ENCODE measurements at places on chromosomes 4 and X.

DNA sequence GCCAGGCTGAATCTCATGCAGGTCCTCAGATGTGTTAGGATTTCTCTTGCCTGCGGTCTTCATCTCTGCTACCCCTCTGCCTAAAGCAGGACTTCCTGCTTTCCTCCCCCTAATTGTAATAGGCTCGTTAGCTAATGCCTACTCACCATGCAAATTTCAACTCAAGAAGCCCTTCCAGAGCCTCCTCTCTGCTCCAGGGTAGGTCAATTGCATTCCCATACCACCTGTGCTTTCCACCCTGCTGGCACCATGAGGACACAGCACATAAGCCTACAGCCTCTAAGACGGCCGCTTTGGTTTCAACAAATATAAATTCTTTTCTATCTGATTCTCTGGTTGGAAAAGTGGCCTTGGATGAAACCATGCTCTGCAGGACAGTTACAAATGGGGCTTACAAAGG, 93.9 kb downstream of the QDPR start:
- DNase-seq: no peak

DNA sequence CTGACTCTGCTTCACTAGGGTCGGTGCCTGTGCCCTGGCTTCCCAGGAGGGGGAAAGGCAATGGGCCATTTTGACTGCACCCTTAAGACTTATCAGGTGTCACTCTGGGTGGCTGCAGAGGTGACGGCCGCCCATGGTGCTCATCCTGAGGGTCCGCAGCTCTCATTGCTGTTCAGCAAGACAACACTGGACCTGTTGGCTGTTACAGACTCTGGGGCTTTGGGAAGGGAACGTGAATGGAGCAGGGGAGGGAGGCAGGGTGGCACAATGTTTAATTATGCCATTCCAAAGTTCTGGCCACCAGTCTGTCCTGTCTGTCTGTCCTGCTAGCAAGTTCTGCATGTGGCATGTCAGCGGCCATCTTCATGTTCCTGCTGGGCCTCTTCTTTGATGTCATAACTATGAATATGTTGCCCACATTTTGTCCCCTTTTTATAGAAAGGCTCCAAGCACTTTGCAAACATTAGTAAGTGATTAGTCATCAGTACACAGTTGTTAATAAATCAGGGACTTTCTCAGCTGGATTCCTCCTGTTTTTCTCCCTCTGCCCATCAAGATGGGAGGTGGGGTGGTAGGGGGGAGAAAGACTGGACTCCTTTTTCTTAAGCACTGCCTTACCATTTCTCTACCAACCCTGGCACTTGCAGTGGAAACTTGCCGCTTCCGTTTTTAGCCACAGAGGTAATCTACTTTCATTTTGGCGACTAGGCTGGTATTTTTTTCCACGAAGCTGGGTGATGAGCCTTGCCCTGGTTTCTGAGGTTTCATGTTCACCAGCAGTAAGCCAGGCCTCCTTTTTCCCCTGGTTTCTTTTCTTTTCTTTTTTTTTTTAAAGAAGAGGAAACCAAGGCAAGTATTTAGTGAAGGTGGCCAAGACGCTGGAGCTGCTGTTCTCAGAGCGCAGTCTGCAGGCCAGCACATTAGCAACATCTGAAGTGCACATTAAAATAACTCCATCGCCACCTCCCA, 88.6 kb upstream of the TRIM2 start:
- DNase-seq: no peak

DNA sequence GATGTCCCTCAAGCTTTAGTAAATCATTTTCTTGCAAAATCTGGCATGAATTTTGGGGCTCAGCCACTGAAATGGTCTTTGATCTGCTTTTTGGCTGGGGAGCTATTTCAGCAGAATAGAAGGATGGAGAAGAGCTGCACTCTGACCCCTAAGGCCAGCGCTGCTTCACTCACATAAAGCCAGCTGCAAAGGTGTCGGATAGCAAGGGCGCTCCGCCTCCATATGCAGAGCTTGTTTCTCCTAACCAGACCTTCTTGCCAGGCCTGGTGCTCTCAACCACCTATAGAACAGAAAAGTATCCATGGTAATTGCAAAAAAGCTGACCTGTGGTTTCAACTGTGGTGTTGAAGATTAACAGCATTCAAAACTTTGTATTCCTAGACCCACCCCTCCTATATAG, 24.1 kb upstream of the COQ2 start:
- no peak for DNase-seq

GRCh38 chrX:71195964-71196649, 26.9 kb upstream of the GJB1 start:
- DNase-seq: no peak

DNA sequence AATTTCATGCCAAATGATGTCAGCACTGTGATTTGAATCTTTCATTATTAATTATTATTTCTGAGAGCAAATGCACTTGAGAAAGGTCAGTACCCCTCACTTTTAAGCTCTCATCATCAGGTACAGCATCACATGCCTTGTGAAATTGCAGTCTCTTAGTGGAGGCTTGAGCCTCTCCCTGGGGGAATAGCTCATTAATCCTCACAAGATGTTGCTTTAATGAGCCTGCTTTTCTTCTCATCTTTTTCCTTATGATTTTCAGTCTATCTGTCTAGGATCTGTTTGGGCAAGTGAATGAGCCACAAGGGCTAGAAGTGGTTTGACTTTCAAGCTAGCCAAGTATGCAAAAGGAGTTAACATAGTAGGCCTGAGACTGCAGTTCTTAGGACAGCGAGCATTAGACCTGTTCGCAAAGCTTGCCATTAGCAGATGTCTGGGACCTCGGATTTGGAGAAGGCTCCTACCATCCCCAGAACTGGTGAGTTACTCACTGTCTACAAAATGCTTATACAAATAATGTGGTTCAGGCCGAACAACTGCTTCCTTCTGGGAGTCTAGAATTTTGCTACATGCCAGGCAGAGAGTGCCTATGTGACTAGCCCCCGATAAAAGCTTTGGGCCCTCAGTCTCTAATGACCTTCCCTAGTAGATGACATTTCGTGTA, 174.5 kb downstream of the IL15 start:
- DNase-seq: no peak

DNA sequence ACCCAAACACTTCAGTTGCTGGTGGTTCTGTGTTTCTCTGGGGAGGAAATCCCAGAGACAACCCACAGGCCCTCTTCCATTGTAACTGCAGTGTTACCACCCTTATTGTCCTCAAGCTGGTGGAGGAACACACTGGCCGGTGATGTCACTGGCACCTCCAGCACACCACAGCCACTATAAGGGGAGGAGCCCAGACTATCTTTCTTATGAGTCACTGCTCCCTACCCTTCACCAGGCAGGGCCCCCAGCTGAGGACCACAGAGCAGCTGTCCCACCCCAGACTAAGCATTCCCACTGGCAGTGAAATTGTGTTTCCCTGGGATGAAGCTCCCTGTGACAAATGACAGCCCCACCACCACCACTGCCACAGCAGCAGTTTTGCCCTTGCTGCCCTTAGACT, 171.8 kb upstream of the FGF16 start:
- DNase-seq: no peak

GRCh38 chr4:76689145-76689817, 208.7 kb downstream of the SOWAHB start:
- peak; percentile 55 for DNase-seq

- no peak for DNase-seq
Observed at GRCh38 chrX:86137071-86137470, 11.2 kb upstream of the DACH2 start.

- DNase-seq: no peak
Observed at GRCh38 chrX:37787423-37787869, 7.6 kb downstream of the CYBB start.

DNA sequence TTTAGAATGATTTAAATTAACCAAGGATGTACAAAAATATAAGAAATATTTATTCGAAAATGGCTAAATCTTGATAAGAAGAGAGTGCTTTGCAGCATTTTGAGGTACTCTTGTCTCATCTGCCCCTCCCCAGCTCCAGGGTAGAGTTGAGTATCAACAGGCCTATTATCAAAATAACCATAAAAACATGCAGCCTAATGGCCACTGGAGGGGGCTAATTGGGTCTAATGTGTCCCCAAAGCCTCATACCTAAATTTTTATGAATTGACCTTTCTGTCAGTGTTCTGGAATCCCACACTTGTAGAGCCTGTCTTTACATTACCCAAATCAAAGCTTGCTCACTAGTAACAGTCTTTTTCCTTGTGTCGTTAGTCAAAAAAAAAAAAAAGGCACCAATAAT, 544.9 kb upstream of the CPXCR1 start:
- no peak for DNase-seq

GRCh38 chr4:72876946-72877345, 192.6 kb downstream of the COX18 start:
- no peak for DNase-seq

- no peak for DNase-seq
Observed at GRCh38 chr4:4901877-4902276, 42.4 kb downstream of the MSX1 start.

- DNase-seq: no peak
Observed at GRCh38 chrX:133852837-133853356, 132.5 kb downstream of the GPC3 start.

GRCh38 chr4:168674866-168675265, 178.0 kb downstream of the PALLD start:
- no peak for DNase-seq
